ENCODE measurements at places on chromosomes 3 and 15.

- DNase-seq: no peak
Observed at GRCh38 chr3:127964053-127964452, 49.0 kb downstream of the KBTBD12 start.

GRCh38 chr3:81378552-81379293 lies 382.7 kb downstream of the GBE1 start:
- no peak for DNase-seq

DNA sequence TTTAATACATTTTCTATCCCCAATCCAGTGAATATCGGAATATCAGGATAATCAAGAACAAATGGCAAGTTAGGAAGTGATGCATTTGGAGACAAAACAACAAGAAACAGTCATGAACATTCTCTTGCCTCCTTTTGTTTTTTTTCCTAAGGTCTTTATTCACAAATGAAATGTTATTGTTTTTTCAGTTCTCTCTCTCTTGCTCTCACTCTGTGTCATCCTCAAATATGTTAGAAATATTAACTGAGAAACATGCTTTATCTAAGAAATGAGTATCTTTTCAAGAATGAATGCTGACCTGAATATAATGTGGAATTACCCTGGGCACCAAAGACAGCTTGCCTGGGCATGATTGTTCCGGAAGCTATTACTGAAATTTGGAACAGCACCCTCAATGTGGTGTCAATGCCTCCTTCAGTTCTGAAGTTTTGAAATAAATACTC lies 51.3 kb downstream of the RBMS3 start:
- DNase-seq: no peak

DNA sequence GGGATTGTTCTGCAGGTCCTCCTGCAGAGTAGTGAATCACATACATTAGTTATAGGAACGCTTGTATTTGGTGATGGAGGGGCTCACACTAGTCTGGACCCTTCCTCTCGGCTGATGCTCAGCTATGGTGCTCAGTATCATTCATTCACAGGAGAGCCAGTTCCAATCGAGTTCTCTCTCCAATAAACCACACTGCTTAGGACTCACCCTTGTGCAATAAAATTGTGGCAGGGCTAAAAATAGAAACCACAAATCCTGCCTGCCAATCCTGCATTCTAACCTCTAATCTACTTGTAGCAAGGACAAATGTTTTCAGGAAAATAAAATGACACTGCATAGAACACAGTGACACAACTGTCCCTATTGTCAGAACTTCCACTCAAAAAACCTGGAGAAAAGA lies 138.4 kb upstream of the TBL1XR1 start:
- DNase-seq: no peak

DNA sequence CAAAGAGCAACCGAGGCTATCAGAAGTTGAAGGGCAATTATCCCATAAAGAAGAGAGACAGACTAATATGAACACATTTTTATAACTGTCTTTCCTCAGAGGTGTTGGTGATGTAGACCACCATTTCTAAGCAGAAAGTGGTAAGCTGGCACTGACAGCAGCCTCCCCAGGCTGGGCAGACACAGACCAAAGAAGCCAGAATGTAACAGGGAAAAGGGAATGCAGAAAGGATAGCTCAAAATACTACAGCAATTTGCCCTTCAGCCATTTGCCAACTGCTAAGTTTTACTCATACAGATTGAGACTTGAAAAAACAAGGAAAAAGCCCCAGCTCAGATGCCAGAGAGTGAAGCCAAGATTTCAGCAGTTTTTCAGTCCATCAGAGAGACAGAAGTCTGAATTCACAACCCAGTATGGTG lies 73.5 kb upstream of the ABI3BP start:
- DNase-seq: no peak

DNA sequence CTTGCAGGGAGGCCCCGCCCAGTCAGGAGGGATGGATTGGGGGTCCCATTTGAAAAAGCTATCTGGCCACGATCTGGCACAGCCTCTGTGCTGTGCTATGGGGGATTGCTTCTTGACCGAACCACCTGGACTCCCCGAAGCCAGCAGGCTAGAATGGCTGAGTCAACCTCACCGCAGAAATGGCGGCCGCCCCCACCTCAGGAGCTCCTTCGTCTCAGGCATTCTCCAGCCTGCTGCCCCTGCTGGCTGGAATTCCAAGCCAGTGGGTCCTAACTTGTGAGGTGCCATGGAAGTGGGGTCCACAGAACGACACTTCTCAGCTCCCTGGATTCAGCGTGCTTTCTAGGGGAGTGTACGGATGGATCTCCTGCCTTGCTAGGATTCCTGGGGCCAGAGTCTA lies 180.5 kb upstream of the TRIM42 start:
- no peak for DNase-seq

DNA sequence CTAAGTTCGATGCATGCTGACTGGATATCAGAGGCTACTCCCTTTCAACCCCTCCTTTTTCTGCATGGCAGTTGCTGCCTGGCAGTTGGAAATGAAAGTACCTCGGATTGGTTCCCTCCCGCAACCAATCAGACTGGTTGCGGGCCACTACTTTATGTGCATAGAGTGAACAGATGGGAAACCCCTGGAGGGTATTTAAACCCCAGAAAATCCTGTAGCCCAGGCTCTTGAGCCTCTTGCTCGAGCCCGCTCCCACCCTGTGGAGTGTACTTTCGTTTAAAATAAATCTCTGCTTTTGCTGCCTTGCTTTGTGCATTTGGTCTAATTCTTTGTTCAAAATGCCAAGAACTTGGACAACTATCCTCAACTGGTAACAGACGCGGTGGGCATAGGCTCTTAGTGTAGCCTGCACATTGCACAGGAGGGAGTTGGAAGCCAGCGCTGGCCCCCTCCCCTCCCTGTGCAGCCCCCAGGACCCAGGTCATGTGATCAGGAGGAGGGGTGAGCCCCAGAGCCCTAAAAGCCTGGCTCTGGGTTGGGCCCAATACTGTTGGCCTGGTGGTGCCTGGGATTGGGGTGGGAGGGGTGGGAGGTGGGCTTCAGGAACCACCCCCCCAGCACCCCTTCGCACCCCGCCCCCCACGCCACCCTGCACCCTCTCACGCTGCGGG lies 26.8 kb downstream of the RHCG start:
- no peak for DNase-seq

GRCh38 chr3:189557824-189558223 lies 73.4 kb upstream of the TP63 start:
- DNase-seq: no peak

GRCh38 chr3:81434161-81434560 lies 327.3 kb downstream of the GBE1 start:
- DNase-seq: no peak

DNA sequence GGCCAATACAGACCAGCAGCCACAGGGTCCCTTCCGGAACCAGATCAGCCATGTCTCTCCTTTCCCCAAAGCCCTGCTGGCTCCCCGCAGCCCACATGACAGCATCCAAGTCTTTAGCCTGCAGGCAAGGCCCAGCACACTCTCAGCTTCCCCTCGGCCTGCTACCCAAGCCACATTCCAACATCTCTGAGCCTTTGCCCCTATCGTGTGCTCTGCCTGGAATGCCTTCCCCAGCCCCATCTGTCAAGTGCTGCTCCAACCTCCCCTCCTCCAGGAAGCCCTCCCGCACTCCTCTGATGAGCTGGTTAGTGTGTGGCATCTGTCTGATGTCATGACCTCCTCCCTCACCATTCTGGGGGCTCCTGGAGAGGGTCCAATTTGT lies 8.5 kb downstream of the PLXND1 start:
- DNase-seq: peak; percentile 77

DNA sequence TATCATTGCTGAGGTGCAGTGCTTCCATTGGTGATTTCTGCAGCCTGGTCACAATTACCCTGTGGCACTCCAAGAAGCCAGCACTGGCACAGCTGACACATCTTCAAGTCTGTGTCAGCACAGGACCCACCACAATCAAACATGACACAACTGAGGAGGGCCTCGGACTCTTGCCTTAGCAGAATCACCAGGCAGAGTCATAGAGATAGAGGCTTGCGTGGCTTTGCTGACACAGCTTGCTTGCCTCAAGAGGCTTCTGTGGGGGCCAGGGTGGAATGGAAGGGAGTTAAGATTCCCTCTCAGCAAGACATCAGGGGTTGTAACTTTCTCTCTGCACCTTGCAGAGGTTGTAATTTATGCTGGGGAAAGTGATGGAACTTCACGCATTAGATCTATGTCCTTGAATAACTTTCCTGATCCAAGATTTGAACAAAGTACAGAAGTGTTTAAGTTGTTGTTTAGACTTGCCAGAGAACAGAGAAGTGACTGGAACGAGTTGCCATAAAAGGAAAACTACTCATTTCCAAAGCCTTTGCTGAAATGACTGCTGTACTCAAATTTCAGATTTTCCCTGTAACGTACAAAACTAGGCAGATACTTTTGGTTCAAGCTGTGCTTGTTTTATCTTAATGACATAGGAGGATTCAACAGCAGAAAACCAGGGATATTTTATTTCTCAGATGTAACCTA lies 170.7 kb downstream of the DIPK2A start:
- no peak for DNase-seq

DNA sequence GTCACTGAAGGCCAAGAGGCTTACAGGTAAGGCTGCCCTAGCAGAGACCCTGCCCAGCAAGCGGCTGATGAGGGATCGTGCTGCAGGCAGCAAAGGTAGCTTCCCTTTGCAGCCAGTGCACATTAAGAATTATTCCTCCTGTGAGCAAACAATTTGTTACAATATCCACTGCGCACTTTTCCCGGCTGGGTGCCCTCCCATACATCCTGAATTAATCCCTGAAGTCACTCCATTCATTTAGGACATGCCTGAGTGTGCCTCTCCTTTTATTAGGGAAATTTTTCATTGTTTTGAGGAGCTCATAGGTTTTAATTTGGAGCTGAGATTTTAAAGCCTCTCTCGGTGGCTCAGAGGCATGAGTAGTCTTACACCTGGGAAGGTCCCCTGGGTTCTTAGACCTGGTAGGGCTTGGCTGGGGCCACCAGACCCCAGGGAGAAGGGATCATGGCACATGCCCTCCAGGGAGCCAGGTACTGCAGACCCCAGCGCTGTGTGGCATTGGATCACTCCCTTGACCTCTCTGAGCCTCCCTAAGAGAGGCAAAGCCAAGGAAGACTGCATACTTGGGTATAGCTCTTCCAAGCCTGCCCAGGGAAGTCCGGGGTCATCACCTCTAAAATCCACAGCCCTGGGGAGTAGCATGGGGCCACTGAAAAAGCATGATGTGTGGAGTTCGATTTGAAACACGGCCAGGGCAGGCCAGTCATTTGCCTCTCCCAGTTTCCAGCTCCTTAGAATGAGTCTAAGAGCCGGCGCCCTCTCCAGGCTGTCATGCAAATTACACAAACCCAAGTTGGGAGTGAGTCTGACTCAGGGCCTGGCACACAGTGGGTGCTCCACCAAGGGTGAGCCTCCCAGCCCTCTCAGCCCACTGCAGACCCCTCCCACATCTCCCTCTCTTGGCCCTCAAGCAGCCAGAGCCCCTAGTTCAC lies 151.9 kb upstream of the LINGO1 start:
- DNase-seq: peak; percentile 18

DNA sequence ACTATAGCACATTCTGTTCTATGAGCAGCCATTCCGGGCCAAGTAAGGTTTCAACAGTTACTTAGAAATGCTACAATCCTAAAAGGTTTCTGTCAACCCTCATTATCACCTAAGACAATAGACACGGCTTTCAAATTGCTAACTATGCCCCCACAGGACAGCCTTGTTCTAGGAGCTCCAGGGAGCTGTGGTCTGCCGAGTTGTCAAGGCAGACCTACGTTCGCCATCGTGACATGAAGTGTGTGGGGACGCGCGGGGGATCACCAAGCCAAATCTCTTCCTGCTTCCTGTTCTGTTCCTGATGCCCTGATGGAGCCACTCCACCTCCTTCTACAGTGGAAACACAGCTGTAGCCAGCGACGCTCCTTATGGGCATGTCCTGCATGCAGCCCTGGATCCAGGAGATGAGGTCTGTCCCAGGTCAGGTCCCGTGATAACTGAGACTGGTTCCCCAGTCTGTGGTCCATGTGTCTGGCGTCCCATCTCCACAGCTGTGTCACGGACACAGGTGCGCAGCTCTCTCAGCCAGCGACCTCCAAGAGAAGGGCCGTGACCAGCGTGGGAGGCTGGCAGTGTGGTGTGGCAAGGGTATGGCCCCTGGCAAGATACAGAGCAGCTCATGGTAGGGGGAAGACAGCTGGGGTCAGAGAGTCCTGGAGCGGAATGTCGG lies 82.8 kb downstream of the PCSK6 start:
- no peak for DNase-seq
